ENCODE measurements at places on chromosomes 6 and 20.

DNA sequence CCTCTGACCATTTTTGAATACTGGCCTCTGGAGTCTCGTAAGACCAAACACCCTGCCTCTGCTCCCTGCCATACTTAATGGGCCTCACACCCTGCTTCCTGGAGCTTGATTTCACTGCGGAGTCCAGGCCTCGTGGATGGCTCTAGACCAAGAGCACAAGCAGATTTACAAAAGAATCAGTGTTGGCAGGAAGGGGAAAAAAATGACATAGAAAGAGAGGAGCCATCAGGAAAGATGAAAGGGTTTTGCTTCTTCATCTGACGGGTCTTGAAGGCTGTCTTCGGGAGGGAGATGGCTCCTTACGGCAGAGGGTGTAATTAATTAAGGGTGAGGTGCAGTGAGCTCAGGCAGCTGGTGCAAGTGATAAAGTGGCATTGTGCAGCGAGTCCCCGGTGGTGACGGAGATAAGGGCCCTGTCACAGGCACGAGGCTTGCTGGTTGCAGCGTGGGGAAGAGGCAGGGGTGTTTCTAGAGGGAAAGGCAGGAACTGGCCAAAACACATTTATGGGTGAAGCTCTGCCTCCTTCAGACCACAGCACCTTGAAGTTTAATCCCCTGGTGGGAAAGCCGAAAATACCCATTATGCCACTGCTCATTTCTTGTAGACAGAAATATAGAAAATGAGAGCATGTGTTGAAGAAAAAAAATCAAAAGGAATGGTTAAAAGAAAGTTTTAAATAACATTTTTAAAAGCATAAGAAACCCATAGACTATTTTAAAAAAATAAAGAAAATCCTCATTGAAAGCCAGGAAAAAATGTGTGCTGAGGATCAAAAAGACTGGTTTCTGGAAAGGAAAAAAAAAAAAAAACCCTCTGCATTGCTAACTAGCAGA lies 128.6 kb upstream of the LRFN2 start:
- DNase-seq: peak; percentile 38

GRCh38 chr6:95431637-95432228 lies 145.6 kb upstream of the MANEA start:
- DNase-seq: peak; percentile 61

- DNase-seq: no peak
Observed at GRCh38 chr6:56904068-56904467, 50.8 kb upstream of the BEND6 start.

- DNase-seq: peak; percentile 70
Observed at GRCh38 chr20:23668477-23668951, 20.3 kb downstream of the CST4 start.

DNA sequence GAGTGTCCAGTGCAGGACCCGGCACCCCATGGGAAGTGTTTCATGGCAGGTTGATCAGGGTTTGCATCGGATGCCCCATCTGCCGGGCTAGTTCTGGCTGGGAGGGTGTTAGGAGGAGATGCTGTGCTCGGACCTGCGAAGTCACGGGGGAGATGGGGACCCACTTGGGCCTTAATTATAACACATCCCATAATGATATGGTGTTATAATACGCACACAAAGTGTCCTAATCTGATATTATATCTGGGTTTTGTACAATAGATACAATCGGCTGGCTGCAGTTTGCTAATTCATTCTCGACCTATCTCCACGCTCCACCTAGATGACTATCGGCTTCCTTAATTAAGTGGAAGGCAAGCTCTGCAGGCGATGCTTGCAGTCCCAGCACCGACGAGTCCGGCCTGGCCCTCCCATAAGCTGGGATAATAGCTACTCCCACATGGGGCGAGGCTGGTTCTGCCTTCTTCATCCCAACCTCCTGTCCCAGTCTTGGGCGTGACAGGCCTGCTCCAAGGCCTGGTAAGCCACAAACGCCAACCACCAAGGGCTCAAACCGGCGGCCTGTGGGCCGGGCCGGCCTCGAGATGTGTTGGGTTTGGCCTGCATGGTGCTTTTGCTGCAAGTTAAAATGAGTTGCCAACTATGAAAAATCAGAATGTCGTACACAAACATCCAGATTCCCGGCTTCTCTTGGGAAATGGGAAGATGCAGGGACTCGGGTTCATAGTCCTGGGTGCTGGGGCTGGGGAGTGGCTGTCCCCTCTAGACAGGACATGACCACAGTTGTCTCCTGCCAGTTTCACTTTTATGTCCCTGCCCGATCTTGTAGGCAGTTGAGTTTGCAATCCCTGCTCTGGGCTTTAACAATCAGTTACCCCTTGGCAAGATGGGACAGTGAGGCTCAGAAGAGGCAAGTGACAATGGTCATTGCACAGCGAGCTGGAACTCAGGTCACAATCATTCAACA lies 32.7 kb downstream of the CEBPB start:
- DNase-seq: no peak

- no peak for DNase-seq
Observed at GRCh38 chr6:160036331-160036695, 67.4 kb downstream of the IGF2R start.

- peak; percentile 73 for DNase-seq
Observed at GRCh38 chr20:51542033-51542570, 417 bp downstream of the NFATC2 start.

DNA sequence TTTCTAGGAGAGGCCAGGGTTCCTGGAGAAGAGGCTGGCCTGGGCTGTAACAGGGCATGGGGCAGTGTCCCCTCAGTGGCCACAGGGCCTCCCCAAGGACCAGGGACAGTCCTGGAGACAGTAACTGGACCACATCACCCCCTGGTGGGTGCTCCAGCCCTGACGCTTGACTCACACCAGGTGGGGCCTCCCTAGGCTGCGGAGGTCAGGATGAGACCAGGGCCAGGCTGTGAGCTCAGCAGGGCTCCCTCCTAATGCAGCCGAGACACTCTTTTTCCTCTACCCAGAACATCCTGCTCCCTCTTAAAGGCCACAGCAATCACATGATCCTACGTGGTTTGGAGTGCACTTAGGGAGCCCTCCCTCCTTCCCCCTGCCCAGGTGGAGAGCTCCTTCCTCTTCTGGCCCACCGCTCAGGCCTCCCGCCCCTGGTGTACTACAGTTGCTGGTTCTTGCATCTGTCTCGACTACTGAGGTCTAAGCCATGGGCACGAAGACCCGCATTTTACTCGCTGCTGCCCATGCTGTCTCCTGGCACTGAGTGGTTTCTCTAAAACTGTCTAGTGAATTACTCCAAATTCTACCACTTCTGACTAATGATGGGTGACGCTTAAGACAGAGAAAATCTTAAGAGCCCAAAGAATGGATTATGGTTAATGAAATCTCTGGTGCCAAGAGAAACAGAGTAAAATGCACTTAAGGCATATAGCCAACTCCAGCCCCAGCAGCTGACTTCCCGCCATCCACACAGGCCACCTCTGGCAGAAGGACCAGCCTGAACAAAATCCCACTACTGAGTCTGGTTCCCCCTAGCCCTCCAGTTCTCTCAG lies 166.1 kb upstream of the CST7 start:
- DNase-seq: peak; percentile 9

DNA sequence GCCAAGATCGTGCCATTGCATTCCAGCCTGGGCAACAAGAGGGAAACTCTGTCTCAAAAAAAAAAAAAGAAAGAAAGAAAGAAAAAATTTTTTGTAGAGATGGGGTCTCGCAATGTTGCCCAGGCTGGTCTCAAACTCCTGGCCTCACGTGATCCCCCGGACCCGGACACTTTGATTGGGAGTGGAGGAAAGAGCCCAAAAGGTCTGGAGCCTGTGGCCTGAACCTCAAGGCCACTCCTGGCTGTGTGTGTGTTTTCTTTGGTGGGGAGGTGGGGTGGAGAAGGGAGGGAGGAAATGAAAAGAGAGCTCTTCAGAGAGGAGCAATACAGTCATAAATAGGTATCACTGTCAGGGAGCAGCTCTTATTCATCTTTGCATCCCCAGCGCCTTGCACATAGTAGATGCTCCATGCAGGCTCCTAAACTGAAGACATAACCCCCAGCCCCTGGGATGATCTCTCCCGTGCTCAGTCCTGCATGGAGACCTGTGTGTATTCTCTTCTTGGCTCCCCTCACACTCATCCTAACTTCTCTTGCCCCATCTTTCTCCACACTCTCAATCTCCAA lies 75.7 kb downstream of the FGD2 start:
- DNase-seq: no peak

- DNase-seq: no peak
Observed at GRCh38 chr6:30686009-30686907, at the start of gene PPP1R18. Gene PPP1R18 (minus strand): TSS chr6:30686645. CDS start chr6:30686018, 627 bp downstream.

DNA sequence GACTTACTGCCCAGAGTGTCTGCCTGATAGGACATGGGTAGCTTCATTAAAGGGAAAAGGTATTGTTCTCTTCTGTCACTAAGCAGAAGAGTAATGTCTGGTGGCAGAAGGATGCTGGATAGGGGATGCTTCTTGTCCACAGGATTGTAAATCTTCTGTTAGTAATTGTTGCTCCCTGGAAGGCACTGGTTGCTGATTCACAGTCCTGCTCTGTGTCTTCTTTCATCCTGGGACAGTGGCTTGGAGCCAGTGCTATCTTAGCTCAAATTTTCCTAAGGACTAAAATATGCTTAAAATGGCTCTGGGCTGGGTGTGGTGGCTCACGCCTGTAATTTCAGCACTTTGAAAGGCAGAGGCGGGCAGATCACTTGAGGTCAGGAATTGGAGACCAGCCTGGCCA lies 48.0 kb downstream of the SYTL3 start:
- DNase-seq: no peak

GRCh38 chr6:145241039-145241438 lies 494.3 kb downstream of the EPM2A start:
- DNase-seq: no peak

DNA sequence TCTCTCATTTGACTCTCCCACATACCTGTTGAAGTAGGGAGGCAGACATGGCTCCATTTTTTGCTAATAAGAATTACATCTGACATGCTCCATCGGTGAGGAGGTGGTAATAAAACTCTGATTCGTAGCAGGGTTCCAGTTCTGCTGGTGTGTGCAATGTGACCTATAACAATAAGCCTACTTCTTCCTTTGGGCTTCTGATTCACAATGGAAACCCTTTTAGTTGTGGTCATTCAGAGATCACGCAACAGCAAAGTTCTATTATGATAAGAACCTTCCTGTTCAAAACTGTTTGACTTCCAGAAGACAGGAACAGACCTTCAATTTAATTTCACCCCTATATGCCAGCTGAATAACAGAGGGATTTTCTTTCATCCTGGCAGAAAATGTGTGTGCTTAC lies 31.4 kb upstream of the GSTA4 start:
- DNase-seq: no peak

- DNase-seq: no peak
Observed at GRCh38 chr6:32178547-32179440, 589 bp downstream of the RNF5 start.

GRCh38 chr6:70797625-70798024 lies 129.9 kb downstream of the SMAP1 start:
- no peak for DNase-seq

- no peak for DNase-seq
Observed at GRCh38 chr20:50052550-50053361, 60.2 kb downstream of the UBE2V1 start.

DNA sequence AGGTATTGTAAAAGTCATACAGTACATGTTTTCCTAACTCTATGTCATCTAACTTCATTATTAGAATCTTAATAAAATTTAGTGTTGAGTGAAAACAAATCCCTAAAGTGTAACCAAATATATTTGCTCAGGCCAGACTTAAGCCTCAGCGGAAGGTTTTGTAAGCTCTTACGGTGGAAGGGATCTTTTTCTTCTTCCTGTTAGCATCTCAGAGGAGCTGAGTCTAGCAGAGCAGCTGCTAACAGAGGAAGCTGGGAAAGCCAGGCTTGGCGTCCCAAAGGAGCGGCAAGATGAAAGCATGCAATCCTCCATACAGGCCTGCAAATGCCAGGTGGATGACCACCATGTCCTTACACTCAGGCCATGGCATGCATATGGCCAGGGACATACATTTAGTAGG lies 72.4 kb downstream of the ADTRP start:
- DNase-seq: no peak

DNA sequence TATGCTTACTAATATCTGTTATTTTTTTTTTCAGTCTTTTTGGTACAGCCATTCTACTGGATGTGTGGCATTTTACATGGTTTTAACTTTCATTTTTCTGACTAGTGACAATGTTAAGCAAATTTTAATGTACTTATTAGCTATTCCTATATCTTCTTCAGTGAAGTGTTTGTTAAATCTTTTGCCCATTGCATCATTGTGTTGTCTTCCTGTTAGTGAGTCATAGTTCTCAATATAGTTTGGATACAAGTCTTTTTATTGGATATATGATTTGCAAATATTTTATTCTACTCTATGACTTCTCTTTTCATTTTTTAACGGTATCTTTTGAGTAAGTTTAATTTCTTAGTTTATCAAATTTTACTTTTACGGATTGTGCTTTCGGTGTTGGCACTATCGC lies 519.4 kb downstream of the CDKAL1 start:
- no peak for DNase-seq
